Type B pancreatic cell (in vitro differentiated cells): ENCODE measurements at places on chromosomes 13 and 19. TPM values are rescaled to one million over a fixed set of nuclear protein-coding genes. Genes with fewer than 3 reads are reported as not detected.
A peak's percentile ranks its signal among the peaks of the same experiment; 100 is the strongest.

DNA sequence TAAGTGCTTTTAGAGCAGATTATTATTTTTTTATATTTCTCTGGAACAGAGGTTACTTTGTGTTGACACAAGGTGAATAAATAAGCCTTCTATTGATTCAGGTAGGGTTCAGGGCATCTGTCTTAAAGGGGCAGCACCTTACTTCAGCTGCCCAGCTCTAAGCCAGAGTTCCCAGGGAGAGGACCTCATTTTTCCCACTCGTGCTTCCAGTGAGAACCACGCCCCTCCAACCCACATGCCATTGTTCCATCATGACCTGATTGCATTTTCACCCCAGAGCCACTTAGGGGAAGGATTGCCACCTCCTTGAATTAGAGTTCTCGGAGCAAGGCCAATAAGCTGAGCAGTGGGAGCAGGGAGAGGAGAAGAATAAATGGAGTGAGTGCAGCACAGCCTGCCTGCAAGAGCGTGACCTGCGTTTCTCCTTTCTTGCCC is 104.3 kb upstream of the FRY start:
- no peaks in the 10 kb centered on the region for H3K36me3 ChIP-seq
- peak overlapping the region; percentile 34 for H3K4me3 ChIP-seq
- H3K27me3 ChIP-seq = no peaks in the 10 kb centered on the region
- H3K27ac ChIP-seq = no peak overlapping the region
- no peak for DNase-seq

DNA sequence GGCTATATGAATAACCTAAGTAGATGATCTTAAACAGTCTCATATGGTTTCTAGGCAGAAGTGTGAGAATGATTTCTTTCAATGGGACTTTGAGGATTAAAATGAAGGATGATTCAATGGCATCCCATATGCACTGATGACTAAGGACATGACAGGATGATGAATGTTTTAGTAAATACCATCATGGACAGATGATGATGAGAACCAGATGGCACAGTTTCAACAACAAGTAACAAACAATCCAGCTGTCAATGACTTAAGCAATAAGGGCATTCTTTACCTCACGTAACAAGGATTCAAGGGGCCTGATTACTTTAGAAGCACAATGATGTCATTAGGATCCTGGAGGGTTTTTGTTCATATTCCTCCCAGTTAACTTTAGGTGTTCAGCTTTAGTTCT is 2678.4 kb downstream of the PCDH9 start:
- H3K36me3 ChIP-seq = no peaks in the 10 kb centered on the region
- H3K27me3 ChIP-seq = no peaks in the 10 kb centered on the region
- no peak for DNase-seq
- H3K4me3 ChIP-seq = no peak overlapping the region

DNA sequence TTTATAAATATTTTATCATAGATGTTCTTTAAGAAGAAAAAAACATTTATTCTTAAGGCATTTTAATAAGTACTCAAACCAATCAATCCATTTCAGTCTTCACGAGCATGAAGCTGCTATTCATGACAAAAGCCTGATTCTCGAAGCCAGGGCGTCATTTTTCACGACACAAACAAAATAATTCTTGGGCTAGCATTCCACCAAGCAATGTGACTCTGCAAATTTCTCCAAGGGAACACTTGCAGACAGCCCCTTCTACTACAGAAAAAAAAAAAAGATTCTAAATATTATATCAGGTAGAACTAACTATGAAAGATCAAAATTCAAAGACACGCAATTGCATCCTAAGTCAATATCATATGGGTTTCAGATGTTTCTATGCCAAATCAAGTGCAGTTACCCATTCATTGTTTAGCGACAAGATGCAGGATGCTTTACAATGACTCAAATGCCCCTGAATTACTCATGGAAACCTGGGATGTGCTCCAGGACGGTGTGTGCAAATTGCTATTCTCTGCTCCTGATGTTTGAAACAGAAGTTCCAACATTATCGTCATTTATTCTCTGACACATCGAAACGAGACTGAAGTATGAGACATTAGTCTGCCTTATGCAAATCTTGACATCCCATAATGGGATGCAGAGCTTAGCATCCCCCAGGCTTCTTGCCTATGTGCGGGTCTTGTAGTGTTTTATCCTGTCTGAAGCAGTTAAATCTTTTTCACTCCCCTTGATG is 517.7 kb downstream of the MYO16 start:
- H3K4me1 ChIP-seq = peaks cover 4% of the 10 kb centered on the region
- H3K27me3 ChIP-seq = no peaks in the 10 kb centered on the region
- H3K27ac ChIP-seq = no peak overlapping the region

Gene SIGLECL1
- total RNA-seq = not detected in 2 replicates

Gene KLK12
- 0.83 and 1.6 TPM in 2 replicates for total RNA-seq

GRCh38 chr19:6099599-6099998 is 10.7 kb downstream of the RFX2 start:
- DNase-seq = no peak
- H3K4me3 ChIP-seq = no peak overlapping the region
- no peak overlapping the region for H3K27ac ChIP-seq
- peaks cover 25% of the 10 kb centered on the region for H3K4me1 ChIP-seq
- H3K36me3 ChIP-seq = peaks cover 13% of the 10 kb centered on the region

Gene PNMA8B
- 0.17 and 2.4 TPM in 2 replicates for total RNA-seq

Gene SF3A2
- 95.5 and 129 TPM in 2 replicates for total RNA-seq

DNA sequence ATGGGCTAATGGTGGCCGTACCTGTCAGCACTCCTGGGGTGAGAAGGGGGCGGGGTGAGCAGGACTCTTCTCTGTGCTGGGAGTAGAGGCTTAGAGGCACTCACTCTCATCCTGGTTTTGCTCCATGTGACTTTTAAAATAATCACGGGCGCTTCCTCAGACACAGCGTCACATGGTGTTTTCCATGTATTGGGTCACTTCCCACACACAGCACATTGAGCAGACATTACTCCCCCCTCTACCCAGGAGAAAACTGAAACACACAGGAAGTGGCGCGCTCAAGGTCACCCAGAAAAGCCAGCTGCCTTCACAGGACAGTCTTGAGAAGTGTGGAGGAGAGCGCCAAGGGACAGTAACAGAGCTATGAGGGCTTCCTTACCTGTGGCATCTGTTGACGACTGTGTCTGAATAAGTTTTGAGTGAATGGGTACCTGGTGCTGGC is 23.2 kb downstream of the SPATA13 start:
- H3K4me3 ChIP-seq = no peak overlapping the region
- no peaks in the 10 kb centered on the region for H3K36me3 ChIP-seq
- peaks cover 18% of the 10 kb centered on the region for H3K4me1 ChIP-seq

- no peak overlapping the region for H3K4me3 ChIP-seq
- H3K36me3 ChIP-seq = no peaks in the 10 kb centered on the region
- DNase-seq = no peak
- H3K27ac ChIP-seq = no peak overlapping the region
- H3K27me3 ChIP-seq = no peaks in the 10 kb centered on the region
These were observed 546.6 kb downstream of the DACH1 start for GRCh38 chr13:71320452-71320851.
